Mammary epithelial cell (primary cell): ENCODE measurements at places on chromosomes 13 and 19. TPM values are rescaled to one million over a fixed set of nuclear protein-coding genes. Genes with fewer than 3 reads are reported as not detected.

DNA sequence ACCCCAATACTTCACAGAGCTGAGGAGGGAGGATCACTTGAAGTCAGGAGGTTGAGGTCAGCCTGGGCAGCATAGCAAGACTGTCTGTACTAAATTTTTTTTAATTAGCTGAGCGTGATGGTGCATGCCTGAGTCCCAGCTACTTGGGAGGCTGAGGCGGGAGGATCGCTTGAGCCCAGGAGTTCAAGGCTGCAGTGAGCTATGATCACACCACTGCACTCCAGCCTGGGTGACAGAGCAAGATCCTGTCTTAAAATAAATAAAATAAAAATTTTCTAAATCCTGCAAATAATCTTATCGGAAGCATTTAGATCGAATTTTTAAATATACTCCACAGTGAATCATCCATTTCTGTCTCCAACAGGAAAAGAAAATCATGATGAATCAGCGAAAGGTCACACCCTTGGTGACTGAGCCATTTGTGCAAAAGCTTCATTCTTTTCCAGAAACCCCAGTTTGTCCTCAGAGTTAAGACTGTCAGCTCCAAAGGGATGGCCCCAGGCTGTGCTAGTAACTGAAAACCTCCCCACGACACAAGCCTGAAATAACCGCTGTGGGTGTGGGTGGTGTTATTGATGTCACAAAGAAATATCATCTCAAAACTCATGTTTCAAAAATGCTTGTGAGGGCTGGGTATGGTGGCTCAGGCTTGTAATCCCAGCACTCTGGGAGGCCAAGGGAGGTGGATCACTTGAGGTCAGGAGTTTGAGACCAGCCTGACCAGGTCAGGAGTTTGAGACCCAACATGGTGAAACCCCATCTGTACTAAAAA lies 167.6 kb downstream of the PTPRS start:
- DNase-seq, result peak; percentile 99

DNA sequence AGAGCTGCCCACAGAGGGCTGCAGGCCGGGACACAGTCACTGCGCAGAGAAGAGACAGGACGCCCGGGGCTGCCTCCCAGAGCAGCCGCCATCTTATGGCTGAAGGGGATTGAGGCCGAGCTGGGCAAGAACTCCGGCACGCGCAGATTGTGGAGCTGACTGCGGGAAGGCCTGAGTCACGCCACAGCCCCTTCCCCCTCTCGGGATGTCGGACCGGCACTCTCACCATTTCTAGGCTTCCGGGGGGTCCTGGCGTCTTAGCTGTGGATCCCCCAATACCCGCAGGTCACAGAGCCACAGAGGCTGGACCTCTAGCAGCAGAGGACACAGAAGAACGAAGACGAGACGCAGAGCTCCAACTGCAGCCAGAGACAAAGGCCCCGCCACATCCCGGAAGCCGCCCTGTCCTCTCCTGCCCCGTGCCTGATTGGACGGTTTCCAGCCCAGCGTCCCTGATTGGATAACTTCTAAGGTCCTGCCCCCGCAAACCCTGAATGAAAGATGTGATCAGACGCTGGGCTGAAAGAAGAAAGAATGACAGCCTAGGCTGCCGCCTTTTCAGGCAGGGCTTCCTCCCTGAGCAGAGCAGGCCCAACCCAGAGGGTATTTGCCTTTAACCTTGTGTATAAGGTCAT lies at the start of gene ZNF43:
TSS of gene ZNF43 (minus strand) at position 373 of the 635 bp plus-strand sequence. CDS start at position 229, 144 bp downstream.
- DNase-seq, result peak; percentile 92

GRCh38 chr13:45048890-45049407 lies 59.6 kb downstream of the GPALPP1 start:
- DNase-seq, result no peak

GPR4 gene
- not detected in 2 replicates for total RNA-seq

SOX1 gene
- not detected for total RNA-seq

- no peak for DNase-seq
Observed at GRCh38 chr13:56864451-56864850, 276.3 kb upstream of the PRR20A start.

GRCh38 chr19:18586306-18586705 lies 2.3 kb upstream of the REX1BD start:
- DNase-seq, result no peak
